ENCODE measurements at places on chromosomes 1 and 21.

DNA sequence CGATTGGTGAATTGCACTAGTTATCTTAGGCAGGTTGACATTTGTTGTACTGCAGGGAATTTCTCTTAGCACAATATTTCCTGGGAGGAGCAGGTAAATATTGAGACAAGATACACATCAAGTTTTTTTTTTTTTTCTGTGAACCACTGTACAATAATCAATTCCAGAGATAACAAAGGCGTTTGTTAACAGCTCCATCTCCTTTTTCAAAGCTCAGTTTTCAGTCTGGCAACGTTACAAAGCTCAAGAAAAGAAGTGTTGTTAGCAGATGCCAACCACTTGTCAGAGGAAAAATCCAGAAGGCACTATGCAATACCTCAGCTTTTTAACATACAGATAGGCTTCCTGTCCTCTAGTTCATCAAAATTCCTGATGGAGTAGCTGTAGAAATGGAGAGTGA, 40.9 kb upstream of the DAB1 start:
- no peak for DNase-seq

DNA sequence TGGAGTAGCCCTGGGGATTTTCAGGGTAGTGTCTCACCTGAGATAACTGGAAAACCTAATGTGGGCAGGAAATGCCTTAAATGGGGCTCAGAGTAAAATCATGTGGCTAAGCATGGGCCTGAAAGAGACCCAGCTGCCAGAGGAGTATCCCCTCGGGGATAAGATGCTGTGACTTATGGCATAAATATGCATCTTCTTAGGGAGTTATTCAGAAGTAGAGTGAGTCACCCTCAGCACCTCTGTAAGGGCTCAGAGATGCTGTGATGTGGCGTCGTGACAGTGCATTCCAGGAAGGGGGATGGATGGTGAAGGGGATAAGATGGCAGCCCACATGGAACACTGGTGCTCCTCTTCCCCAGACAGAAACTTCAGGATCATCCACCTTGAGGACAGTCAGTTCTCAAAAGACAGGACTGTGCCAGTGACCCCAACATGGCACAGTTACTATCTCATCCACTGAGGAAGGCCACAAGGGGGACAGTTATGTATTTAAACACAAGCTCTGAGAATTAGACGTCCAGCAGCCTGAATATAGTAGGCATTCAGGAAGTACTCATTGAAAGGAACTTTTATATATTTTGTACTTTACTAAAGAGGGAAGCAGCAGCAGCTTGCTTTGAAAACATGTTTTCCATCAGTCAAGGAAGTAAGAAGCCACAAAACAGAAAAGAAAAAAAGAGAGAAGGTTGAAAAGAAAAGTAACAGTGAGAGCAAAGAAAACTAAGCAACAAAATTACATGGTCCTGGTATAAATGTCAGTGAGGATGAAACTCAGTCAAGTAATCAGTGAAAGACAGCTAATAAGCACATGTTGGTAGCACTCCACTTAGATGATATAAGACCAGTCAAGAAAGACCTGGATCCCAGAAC, 8.3 kb downstream of the IL24 start:
- DNase-seq: no peak

DNA sequence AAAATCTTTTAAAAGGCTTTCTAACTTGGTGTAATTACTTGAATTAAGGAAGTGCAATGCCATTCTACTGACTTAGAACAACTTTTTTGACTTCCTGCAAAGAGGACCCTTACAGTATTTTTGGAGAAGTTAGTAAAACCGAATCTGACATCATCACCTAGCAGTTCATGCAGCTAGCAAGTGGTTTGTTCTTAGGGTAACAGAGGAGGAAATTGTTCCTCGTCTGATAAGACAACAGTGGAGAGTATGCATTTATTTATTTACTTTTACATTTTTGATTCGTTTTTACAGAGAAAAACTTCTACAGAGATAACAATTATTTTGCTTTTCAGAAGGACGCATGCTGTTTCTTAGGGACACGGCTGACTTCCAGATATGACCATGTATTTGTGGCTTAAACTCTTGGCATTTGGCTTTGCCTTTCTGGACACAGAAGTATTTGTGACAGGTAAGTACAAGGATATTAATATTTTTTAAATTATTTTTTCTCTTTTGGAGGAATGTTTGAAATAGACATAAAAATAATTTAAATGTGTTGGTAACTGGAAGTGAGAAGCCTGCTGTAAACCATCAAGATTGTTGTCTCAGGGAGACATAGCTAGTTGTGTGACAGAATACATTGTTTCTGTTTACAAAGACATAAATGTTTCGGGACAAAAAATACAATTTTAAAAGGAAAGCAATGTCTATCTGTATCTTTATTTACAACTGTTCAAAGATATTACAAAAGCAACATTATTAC, at the start of gene PTPRC:
TSS of gene PTPRC (plus strand) at position 147 of the 742 bp plus-strand sequence. CDS start at position 376, 229 bp downstream.
- no peak for DNase-seq

DNA sequence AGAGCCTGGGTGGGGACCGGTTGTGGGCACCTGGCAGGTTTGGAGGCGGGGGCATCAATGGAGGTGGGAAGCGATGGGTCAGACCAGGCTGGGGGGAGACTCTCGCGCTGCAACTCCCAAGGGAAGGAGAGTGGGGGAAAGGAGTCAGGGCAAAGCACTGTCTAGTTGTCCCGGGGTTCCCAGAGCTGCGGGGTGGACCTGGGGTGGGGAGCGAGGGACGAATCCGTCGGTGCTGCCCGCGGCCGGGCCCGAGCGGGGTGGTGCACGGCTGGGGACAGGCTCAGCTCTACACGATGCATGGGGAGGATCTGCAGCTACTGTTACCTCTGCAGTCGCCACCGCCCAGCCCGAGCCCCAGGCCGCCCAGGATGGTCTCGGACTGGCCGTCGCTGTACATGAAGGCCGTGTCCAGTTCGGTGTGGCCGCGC, 427 bp downstream of the AKR7A2 start:
- DNase-seq: no peak

- DNase-seq: no peak
Observed at GRCh38 chr1:162016631-162017030, 7.0 kb downstream of the OLFML2B start.

DNA sequence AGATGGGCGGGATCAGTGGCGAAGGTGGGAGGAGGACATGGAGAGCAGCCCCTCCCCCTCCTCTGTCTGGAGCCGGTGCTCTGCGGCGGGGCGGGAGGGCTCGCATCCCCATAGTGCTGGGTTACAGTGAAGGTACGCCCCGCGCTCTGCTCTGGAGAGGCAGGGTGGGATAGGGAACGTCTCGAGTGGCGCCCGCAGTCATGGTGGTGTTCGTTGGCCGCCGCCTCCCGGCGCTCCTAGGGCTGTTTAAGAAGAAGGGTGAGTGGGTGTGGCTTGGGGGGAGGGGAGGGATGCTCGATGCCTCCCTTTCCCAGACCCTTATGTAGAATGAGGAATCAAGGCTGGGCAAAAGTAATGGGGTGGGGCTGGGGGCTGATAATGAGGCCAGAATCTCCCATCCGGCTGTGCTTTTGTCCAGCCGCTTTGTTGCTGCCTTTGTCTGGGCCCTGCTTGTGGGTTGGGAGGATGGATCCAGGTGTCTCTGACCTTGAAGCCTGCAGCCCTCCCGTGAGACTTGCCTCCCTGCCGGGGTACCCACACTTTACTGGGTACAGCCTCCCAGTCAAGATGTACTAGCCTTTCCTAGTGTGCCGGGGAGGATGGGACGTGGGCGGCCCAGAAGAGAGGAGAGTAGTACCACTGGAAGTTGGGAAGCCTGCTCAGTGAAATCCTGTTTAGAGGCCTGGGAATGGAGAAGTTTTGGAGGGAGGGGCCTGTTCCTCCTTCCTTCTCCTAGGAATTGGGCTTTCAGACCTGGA, 51.4 kb downstream of the YARS1 start:
- no peak for DNase-seq

- no peak for DNase-seq
Observed at GRCh38 chr1:99107680-99108079, 103.0 kb upstream of the PLPPR5 start.

DNA sequence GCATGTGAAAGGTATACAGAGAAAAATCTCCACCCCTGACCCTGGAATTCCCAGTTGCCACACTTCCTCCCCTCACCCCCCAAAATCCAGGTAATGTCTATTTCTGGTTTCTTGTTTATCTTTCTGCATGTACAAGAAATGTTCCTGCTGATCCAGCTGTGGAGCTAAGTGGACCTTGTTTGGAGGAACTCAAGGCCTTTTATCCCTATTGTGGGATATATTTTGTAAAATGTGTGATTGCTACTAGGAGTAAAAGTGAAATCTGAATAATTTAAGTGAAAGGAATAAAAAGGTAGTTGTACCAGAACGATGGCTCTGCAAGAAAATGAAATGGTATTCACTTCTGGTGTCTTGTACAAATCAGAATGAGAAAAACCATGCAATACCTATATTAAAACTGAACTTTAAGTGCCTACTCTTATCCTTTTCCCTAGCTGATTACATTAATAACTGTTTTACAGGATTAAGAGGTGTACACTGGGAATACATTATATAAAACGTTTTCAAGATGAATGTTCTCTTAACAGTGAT, 3.0 kb downstream of the SPEN start:
- DNase-seq: no peak

GRCh38 chr21:45970674-45971615, 10.6 kb upstream of the COL6A1 start:
- no peak for DNase-seq
